Activated gamma-delta T cell treated with Interleukin-2 at 50 U/mL for 16 hours (primary cell): ENCODE measurements at places on chromosomes 7 and 10.

GRCh38 chr10:73838008-73838567, 26.7 kb upstream of the NDST2 start:
- DNase-seq = no peak

DNA sequence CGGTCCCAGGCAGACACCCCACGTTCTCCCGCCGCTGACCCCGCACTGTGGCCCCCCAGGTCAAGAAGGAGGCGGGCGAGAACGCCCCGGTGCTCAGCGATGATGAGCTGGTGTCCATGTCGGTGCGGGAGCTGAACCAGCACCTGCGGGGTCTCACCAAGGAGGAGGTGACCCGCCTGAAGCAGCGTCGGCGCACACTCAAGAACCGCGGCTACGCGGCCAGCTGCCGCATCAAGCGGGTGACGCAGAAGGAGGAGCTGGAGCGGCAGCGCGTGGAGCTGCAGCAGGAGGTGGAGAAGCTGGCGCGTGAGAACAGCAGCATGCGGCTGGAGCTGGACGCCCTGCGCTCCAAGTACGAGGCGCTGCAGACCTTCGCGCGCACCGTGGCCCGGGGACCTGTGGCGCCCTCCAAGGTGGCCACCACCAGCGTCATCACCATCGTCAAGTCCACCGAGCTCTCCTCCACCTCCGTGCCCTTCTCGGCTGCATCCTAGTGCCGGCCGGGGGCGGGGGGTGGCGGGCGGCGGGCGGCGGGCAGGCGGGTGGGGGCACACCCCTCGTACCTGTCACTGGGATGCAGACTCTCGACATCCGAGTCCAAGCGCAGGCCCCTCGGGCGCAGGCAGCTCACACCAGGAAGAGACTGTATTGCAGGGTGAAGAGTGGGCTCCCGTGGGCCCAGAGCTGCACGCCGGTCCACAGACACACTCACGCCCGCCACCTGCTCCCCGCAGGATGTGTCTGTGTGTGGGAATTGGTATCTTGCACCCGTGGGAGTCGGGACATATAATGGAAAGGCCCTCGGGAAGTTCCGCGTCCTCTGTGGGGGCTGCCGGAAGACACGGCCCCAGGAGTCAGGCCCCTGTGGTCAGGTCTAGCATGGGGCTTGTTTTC, 9.6 kb downstream of the MAFK start:
- no peak for DNase-seq

DNA sequence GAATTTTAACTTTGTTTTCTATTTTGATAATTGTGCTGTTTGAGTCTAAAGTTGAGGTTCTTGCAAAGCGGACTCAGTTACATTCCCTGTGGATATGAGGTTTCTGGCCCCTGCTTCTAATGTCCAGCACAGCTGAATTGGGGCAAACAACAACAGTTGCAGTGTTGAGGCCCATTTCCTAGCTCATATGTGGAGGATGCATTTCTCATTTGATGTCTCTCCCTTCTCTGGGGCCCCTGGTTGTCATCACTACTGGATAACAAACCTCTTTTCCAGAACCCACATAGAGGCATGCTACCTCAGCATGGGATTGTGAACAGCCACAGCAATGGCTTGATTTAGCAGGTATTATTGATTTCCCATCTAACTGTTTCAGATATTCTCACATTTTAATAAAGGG, 208.2 kb upstream of the VSTM2A start:
- DNase-seq = no peak

DNA sequence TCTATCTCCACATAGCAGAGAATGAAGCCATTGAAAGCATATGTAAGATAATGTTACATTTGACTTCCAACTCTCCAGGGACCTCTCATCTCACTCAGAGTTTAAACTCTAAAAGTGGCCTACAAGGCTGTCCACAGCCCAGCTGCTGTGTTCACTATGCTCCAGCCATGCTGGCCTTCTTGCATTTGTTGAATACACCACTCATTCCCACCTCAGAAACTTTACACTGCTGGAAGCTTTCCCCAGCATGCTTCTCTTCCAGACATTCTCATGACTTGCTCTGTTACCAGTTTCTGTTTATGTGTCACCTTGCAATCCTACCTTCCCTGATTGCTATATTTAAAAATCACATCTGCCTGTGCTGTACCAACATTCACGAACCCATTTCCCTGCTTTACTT, 167.2 kb downstream of the WNT2 start:
- no peak for DNase-seq

- no peak for DNase-seq
These were observed 46.9 kb upstream of the PSMG3 start for GRCh38 chr7:1616741-1617140.

- no peak for DNase-seq
These were observed 70.0 kb downstream of the ALOX5 start for GRCh38 chr10:45444022-45444421.

DNA sequence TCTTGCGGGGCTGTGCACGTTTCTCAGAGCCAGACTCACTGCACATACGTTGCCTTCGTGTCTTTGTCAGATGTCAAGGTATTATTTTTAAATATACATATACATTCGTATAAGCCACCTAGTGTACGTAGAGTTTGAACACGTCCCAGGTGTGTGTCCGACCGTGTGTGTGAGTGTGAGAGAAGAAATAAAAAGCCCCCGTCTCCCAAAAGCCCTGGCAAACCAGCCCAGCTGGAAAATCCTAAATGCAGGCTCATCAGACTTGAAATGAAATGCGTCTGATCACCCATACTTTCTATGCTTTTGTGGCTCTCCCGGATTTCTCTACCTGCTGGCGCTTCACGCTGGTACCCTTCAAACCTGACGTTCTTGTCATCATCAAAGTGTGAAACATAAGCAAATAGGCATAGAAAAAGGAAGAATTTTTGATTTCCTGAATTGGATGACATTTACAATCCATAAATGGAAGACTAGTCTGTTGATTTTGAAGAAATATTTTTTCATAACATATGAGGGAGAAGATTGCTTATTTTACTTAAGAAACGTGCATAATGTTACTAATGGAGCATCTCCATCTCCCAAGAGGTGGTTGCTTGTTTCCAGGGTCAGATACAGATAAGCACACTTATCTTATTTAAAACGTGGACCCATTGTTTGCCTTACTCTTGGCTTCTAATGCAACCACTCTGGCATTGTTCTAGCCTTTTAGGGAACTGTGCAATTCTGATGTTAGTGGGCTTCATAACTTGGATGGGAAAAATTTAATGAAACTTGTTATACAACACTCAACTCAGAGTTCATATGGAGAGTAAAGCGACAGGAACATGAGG, 971 bp downstream of the PRKG1 start:
- DNase-seq = no peak

GRCh38 chr10:69951658-69952057, 101.0 kb upstream of the MACROH2A2 start:
- DNase-seq = no peak

DNA sequence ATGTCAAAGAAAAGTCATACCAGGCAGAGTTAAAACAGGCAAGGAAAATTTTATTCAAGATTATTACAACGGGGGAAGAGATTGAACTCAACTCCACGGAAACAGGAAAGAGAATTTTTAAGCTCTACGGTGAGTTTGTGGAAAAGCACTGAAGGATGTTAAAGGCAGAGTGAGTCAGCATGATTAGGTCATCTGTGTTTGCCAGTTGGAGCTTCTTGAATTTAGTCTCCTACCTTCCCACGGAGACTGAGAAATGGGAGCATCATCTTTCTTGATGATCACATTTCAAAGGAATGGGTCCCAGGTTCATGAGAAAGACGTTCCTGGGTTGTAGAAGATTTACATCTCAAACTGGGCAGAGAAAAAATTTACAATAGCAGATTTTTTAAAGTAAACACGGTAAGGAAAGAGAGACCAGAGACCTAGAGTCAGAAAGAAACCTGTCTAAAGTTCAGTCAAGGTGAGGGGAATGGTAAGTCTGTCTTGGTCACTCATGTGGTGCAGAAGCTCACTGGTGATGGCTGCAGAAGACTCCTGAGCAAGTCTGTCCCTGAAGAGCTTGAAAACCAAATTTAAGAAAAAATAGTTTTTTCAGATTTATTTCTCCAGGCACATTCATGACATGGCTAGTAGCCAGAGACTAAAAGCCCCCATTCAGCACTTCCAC, 516.9 kb upstream of the LRRN3 start:
- no peak for DNase-seq

DNA sequence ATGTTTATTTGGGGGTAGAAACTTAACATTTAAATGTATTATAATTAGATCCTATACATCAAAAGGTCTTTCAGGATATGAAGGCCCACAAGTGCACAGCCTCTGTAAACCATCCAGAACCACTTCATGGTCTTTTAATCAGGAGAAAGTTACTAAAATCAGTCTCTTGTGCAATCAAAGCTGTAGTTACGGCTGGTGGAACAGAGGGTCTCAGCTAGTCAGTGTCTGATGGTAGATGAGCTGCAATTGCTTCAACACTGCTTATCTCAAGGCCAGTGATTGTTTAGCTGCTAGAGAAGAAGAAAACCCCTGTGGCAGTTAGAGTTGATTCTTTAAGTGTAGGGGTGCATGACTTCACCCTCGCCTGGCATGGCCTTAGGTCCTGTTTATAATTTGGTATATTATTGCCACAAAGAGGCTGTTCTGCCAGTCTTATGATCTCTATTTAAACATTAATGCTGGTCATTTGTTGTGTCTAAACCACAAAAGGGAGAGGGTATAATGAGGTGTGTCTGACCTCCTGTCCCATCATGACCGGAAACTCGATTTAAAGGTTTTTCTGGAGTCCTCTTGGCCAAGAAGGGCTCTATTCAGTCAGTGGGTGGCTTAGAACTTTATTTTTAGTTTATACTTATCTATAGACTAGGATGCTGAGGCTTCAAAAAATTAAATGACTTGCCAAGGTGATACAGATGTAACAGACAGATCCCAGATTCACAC, 21.3 kb downstream of the MSRB2 start:
- no peak for DNase-seq

DNA sequence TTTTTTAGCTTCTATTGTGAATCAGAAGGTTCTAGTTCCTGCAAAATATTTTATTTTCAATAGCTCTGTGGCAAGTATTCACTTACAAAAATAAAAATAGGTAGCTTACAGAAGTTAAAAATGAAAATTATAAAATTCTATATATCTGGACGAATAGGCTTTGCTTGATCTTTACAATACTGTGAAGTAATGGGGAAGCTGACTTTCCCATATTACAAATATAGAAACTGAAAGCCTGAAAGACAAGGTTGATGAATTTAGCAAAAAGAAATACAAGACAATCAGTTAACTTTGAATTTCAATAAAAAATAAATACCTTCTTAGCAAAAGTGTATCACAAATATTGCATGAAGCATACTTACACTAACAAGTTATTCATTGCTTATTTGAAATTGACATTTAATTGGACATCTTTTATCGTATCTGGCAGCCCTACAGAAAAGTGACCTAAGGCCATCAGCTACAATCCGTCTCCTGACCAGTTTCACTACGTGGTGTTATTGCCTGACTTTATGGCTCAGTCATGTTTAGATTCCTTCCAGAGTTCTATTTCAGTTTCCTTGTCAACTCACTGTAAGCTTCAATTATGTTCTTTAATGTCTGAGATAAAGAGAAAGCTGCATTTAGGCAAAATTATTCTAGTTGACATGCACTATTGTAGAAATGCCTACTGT, 310.5 kb upstream of the HGF start:
- DNase-seq = no peak

GRCh38 chr7:81114633-81115032, 195.8 kb upstream of the SEMA3C start:
- DNase-seq = no peak

- no peak for DNase-seq
These were observed 866.9 kb downstream of the LRMDA start for GRCh38 chr10:76298329-76298728.

- DNase-seq = no peak
These were observed 228.4 kb downstream of the CUX1 start for GRCh38 chr7:102045681-102046372.

DNA sequence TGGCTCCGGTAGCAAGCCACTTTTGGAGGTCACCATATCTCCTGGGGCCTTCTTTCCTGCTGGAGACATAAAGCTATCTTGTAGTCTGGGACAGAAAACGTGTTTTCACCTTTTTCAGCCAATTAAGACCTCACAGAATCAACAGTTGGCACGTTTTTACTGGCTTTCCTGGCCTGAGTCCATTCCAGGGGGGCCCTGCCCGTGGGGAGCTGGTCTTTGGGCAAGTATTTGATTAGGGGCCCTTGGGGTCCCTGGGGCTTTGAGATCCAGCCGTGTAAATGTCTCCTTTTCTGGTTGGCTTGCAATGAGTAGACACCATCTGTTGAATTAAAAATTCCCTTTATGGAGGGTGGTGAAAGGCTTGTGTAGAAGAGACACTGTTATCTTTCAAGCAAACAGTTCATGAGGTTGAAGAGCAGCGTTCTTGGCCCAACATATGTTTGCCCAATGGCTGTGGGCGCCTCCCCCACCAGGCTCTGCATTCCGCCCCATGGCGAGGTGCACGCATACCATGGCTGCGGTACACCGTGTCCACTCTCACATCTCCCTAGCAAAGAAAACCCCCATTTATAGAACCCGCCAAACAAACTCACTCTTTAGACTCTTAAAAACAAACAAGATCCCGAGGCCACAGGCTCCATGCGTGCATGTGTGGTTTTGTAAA, 593.2 kb downstream of the LRMDA start:
- DNase-seq = no peak

GRCh38 chr10:61052469-61053205, 108.7 kb upstream of the RHOBTB1 start:
- no peak for DNase-seq

GRCh38 chr7:18361756-18362155, 133.8 kb upstream of the HDAC9 start:
- DNase-seq = no peak

DNA sequence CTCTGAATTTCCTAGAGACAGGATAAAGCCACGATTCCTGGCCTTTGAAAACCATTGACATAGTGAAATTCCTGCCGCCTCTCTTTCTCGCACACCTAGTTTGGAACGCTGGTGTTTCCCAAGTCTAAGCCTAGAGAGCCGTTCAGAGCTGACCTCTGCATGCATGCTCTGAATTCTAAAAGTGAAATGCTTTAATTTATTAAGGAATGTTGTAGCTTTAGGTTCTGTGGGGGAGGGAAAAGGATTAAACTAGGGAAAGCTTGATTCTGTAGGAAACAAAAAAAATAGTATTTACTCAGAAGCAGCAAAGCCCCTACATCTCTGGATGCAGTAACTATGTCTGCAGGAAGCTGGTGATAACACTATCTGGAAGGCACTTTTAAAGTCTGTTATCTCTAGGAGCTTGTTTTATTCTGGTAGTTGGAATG, 27.3 kb downstream of the PFKP start:
- no peak for DNase-seq

GRCh38 chr7:10770176-10770575, 203.5 kb upstream of the PHF14 start:
- no peak for DNase-seq

DNA sequence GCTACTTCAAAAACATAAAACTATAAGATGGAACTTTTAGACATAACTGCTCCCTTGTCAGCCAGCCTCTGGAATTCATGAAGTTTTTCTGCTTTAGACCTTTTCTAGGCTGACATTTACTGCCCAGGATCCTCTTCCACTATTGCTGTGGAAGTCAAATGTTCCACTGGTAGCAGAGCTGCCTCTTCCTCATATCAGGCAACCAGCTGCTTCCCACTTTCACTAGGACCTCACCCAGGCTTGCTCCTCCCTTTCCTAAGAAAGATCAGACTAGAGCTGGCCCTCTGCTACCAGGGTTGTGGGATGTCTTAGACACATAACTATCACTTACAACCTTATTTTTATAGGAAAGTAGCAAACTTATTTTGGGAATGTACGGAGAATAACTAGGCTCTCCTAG, 121.5 kb downstream of the CTTNBP2 start:
- no peak for DNase-seq
